ENCODE measurements at places on chromosomes 1 and 21. TPM values are rescaled to one million over a fixed set of nuclear protein-coding genes. Genes with fewer than 3 reads are reported as not detected.

GRCh38 chr21:17949421-17949820 is 130.3 kb upstream of the C21orf91 start:
- DNase-seq, result no peak
- H3K4me1 ChIP-seq, result no peaks in the 10 kb centered on the region
- no peaks in the 10 kb centered on the region for H3K36me3 ChIP-seq
- H3K27ac ChIP-seq, result no peak overlapping the region
- no peaks in the 10 kb centered on the region for H3K27me3 ChIP-seq

DNA sequence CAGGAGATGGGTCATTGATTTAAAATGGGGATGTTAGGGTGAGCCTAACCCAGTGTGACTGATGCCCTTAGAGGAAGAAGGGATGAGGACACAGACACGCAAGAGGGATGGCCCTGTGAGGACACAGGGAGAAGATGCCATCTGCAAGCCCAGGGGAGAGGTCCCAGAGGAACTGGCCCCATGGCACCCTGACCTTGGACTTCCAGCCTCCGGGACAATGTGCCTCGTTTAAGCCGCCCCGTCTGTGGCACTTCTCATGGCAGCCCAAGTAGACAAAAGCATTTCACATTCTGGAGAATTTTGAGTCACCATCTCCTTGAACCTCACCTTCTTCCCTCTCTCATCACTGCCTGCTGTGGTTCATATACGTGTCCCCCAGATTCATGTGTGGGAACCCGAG is 20.1 kb upstream of the PCBP3 start:
- no peaks in the 10 kb centered on the region for H3K4me1 ChIP-seq
- no peak for DNase-seq
- H3K27ac ChIP-seq, result no peak overlapping the region
- H3K36me3 ChIP-seq, result no peaks in the 10 kb centered on the region

Gene ZMYND12
- total RNA-seq, result 2.0 TPM

- no peaks in the 10 kb centered on the region for H3K27me3 ChIP-seq
- DNase-seq, result no peak
- no peak overlapping the region for H3K4me3 ChIP-seq
- no peaks in the 10 kb centered on the region for H3K4me1 ChIP-seq
- H3K27ac ChIP-seq, result no peak overlapping the region
Observed at GRCh38 chr21:35616090-35616489, 444.2 kb downstream of the SETD4 start.

Gene C1orf216
- total RNA-seq, result 10.1 TPM

Gene C8B
- total RNA-seq, result not detected

GRCh38 chr1:52238474-52238873 is 96.6 kb downstream of the ZFYVE9 start:
- no peaks in the 10 kb centered on the region for H3K4me1 ChIP-seq
- no peak overlapping the region for H3K27ac ChIP-seq
- H3K27me3 ChIP-seq, result no peaks in the 10 kb centered on the region
- no peak overlapping the region for H3K4me3 ChIP-seq

Gene MAP3K21
- total RNA-seq, result 4.7 TPM

DNA sequence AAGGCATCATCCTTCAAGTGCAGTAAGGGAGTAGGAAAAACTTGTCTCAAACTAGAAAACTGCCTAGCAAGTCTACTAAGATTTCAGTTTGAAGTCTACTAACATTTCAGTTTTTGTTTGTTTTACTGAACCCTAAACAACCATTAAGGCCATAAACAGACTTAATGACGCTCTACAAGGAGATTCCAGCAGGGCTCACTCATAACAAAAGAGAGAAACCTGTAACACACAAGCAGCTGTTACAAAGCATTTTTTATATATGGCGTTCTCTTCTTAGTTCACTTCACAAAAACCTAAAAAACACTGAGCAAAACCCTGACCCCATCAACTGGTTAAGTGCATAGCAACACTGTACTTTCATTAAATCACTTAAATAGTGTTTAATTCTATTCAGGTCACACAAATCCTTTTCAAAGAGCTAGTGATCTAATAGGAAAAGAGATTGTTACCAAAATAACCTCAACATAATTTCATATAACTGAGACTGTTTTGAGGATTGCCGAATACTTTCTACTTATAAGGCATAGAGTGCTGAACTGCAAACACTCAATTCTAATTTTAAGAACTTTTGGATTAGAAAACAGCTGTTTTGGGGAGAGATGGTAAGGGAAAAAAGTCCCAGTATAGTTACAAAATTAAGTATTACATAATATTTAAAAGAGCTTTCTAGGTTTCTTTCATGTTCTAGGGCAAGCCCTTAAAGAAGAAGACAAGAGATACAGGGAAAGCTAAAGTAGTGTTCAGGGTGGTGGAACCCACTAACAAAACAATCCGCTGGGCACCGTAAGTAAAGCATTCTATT is 1.4 kb downstream of the B3GALNT2 start:
- H3K27me3 ChIP-seq, result no peaks in the 10 kb centered on the region
- no peaks in the 10 kb centered on the region for H3K4me1 ChIP-seq
- H3K36me3 ChIP-seq, result no peaks in the 10 kb centered on the region
- H3K4me3 ChIP-seq, result peak overlapping the region; percentile 67
- DNase-seq, result no peak
- peak overlapping the region; percentile 98 for H3K27ac ChIP-seq

Gene FCRL6
- total RNA-seq, result not detected

DNA sequence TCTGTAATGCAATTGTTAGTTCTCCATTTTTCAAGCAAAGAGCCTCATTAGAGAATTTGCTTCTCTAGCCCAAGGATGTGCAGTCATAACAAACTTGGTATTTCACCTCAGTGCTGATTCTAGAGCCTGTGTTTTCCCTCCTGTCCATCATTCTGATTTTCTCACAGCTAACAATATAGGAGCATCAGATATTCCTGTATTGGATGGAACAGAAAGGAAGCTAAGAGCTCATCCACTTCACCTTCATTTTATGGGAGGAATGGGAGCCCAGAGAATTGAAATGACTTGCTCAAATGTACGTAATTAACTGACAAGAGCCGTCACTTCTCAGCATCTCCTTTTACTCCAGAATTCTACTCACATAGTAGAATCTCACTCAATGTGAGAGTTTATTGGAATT is 96.6 kb downstream of the EDEM3 start:
- no peak for DNase-seq
- no peak overlapping the region for H3K4me3 ChIP-seq
- no peak overlapping the region for H3K27ac ChIP-seq
- H3K4me1 ChIP-seq, result peaks cover 6% of the 10 kb centered on the region
- H3K36me3 ChIP-seq, result no peaks in the 10 kb centered on the region

DNA sequence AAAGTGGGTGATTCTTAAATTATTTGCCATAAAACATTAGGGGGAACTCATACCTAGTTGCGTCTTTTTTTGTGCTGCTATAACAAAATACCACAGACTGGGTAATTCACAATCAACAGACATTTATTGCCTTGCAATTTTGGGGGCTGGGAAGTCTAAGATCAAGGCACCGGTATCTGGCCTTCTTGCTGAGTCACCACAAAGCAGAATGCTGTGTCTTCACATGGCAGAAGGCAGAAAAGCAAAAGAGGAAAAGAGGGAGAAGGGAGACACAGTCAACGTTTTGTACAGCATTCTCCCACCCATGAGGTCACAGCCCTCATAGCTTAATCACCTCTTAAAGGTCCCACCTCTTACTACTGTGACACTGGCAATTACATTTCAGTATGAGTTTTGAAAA is 291.0 kb downstream of the CHRM3 start:
- no peaks in the 10 kb centered on the region for H3K27me3 ChIP-seq
- H3K27ac ChIP-seq, result no peak overlapping the region
- no peak for DNase-seq
- H3K4me3 ChIP-seq, result no peak overlapping the region
- no peaks in the 10 kb centered on the region for H3K36me3 ChIP-seq

Gene NOS1AP
- total RNA-seq, result 9.9 TPM

GRCh38 chr1:25676488-25676887 is 59.9 kb downstream of the MAN1C1 start:
- no peaks in the 10 kb centered on the region for H3K4me1 ChIP-seq
- DNase-seq, result no peak
- no peak overlapping the region for H3K4me3 ChIP-seq

- no peak overlapping the region for H3K27ac ChIP-seq
- DNase-seq, result no peak
- no peak overlapping the region for H3K4me3 ChIP-seq
- H3K4me1 ChIP-seq, result no peaks in the 10 kb centered on the region
- H3K27me3 ChIP-seq, result no peaks in the 10 kb centered on the region
- no peaks in the 10 kb centered on the region for H3K36me3 ChIP-seq
Observed at GRCh38 chr1:150186789-150187559, 37.3 kb downstream of the PLEKHO1 start.

- H3K36me3 ChIP-seq, result no peaks in the 10 kb centered on the region
- peaks cover 15% of the 10 kb centered on the region for H3K4me1 ChIP-seq
- peak overlapping the region; percentile 85 for H3K27ac ChIP-seq
Observed at GRCh38 chr1:17582124-17582774, 42.8 kb downstream of the ARHGEF10L start.

Gene ANGPTL3
- total RNA-seq, result not detected

GRCh38 chr1:211697356-211697755 is 21.9 kb upstream of the NEK2 start:
- H3K27me3 ChIP-seq, result no peaks in the 10 kb centered on the region
- DNase-seq, result no peak
- no peak overlapping the region for H3K4me3 ChIP-seq
- H3K4me1 ChIP-seq, result no peaks in the 10 kb centered on the region

Gene GSTM1
- not detected for total RNA-seq

DNA sequence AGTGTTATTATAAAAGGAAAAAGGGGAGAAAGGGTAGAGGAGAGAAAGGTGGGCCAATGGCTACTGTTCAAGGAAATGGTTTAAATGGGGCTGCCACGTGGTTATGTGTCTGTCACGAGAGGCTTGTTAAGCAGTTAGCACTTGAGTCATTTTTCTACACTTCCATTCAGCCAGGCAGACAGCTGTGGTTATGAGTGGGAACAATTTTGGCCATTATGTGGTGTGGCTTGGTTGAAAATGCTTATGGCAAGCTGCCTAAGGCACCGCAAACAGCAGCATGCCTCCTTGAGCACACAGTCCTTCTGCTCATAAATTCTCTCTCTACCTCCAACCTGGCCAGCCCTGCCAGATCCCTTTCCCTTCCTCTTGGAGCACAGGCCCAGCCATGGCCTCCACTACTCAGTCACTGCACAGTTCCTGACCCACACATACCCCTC is 3.2 kb upstream of the SRM start:
- peaks cover 4% of the 10 kb centered on the region for H3K4me1 ChIP-seq
- H3K36me3 ChIP-seq, result peaks cover 7% of the 10 kb centered on the region
- no peak overlapping the region for H3K4me3 ChIP-seq
- no peak for DNase-seq
- no peaks in the 10 kb centered on the region for H3K27me3 ChIP-seq
- H3K27ac ChIP-seq, result no peak overlapping the region

DNA sequence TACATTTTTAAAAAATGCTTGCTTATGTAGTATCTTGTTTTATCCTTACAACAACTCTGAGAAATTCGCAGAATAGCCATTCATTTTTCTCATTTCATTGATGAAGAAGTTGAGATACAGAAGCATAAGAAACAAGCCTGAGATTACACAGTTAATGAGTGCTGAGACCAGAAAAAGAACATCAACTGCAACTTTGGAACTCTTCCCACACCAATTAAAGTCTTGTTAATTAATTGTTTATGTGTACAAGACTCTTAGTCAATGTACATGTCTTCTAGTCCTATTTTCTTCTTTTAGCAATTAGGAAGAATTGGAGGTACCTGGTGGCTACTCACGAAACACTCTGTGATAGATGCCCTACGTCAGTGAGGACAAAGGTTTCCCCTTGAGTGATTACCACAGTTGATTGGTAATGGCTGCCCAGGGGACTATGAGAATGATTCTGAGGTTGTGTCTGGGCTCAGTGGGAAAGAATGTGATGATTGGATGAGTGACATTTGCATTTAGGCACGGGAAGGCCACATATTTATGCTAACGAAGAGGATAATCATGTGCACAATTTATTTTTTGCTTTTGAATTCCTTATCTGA is 187.4 kb upstream of the KCNK2 start:
- no peak overlapping the region for H3K4me3 ChIP-seq
- DNase-seq, result no peak
- no peaks in the 10 kb centered on the region for H3K4me1 ChIP-seq
- H3K27ac ChIP-seq, result no peak overlapping the region

Gene FTCD
- total RNA-seq, result 19.0 TPM

GRCh38 chr1:237227476-237227875 is 185.5 kb downstream of the RYR2 start:
- H3K4me1 ChIP-seq, result no peaks in the 10 kb centered on the region
- no peak for DNase-seq
- H3K27ac ChIP-seq, result no peak overlapping the region
- no peaks in the 10 kb centered on the region for H3K36me3 ChIP-seq
- no peak overlapping the region for H3K4me3 ChIP-seq
- no peaks in the 10 kb centered on the region for H3K27me3 ChIP-seq

Gene SLC6A9
- total RNA-seq, result 4.6 TPM

- H3K27me3 ChIP-seq, result no peaks in the 10 kb centered on the region
- H3K4me3 ChIP-seq, result no peak overlapping the region
- H3K27ac ChIP-seq, result no peak overlapping the region
Observed at GRCh38 chr1:23524716-23525401, 6.2 kb downstream of the E2F2 start.

GRCh38 chr21:45900034-45900868 is 81.3 kb upstream of the COL6A1 start:
- H3K4me3 ChIP-seq, result no peak overlapping the region
- H3K27me3 ChIP-seq, result no peaks in the 10 kb centered on the region
- no peaks in the 10 kb centered on the region for H3K36me3 ChIP-seq
- DNase-seq, result no peak

Gene OR2AK2
- not detected for total RNA-seq

Gene AADACL3
- not detected for total RNA-seq

GRCh38 chr1:76820028-76820427 is 47.3 kb upstream of the ST6GALNAC5 start:
- H3K27me3 ChIP-seq, result no peaks in the 10 kb centered on the region
- H3K36me3 ChIP-seq, result no peaks in the 10 kb centered on the region
- no peak for DNase-seq
- H3K27ac ChIP-seq, result no peak overlapping the region
- no peaks in the 10 kb centered on the region for H3K4me1 ChIP-seq

- no peak overlapping the region for H3K27ac ChIP-seq
- peaks cover 4% of the 10 kb centered on the region for H3K27me3 ChIP-seq
Observed at GRCh38 chr21:44510508-44511218, 29.3 kb downstream of the KRTAP10-1 start.

DNA sequence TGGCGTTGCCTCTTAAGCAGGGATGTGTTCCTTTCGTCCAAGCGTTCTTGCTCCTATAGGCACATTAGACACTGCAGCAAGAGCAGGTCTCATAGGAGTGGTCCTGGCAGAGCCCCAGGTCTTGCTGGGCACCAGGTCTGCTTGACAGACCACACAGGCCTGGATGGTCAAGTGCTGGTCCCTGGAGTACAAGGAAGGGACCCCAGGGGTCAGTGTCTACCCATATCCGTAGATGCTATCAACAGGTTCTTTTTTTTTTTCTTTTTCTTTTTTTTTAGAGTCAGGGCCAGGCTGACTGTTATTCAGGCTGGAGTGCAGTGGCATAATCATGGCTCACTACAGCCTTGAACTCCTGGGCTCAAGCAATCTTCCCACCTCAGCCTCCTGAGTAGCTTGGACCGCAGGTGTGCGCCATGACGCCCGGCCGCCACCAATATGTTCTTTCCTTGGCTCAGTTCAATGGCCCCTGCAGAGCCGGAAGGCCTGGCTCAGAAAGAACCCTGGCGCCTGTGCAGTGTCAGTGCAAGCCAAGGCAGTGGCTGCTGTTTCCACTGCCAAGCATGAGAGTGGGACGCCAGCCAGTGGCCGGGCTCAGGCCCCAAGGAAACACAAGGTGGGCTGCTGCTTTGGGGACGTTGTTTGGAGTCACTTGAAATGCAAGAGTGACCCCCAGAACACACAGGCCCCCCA is 10.0 kb upstream of the TNFRSF8 start:
- no peaks in the 10 kb centered on the region for H3K36me3 ChIP-seq
- no peak overlapping the region for H3K4me3 ChIP-seq
- no peaks in the 10 kb centered on the region for H3K4me1 ChIP-seq
- H3K27ac ChIP-seq, result no peak overlapping the region
- peak; percentile 19 for DNase-seq
